Fibroblast of the aortic adventitia (primary cell): ENCODE measurements at places on chromosomes 3 and 15.

DNA sequence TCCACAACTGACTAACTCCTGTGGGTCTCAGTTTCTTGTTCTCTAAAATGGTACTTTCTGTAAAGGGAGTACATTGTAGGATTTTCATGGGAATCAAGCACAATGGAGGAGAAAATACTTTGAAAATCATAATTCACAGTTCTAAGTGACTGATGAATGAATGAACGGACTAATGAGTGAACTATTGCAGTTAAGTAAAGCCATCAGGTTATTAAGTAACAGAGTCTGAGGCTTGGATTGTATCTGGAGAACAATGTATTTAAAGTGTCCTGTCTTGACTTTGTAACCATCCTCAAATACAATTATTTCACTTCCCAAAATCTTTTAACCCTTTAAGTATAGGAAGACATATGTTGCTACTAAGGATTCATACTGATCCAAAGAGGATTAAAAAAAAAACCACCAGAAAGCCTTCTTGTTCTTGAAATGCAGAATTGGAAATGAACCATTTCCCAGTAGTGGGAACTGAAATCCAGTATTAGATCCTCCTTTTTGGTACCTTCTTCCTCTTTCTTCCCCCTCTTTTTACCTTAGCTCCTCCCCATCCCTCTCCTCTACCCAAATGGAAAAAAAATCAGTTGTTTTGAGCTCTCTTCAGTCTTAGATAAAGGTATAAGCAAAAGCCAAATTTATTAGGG is 13.2 kb upstream of the BCL6 start:
- no peak for DNase-seq

GRCh38 chr3:93910097-93910496 is 63.6 kb downstream of the PROS1 start:
- peak; percentile 15 for DNase-seq

DNA sequence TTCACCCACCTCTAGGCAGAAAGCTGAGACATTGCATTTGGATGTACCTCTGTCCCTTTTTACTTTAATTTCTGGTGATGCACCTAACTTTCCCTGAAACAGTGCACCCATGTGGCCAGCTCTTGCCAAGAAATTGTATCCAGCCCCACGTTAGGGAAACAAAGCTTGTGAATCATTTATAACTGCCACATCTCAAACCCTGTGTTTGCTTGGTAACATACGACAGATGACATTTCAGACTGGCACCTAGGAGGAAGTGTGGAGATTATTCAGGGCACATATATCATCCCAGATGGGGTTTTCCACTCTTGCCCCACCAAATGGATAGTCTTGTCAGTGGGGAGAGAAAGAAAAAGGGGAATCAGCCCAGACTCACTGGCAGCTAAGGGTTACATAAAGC is 2.1 kb downstream of the CYB561D2 start:
- peak; percentile 21 for DNase-seq

DNA sequence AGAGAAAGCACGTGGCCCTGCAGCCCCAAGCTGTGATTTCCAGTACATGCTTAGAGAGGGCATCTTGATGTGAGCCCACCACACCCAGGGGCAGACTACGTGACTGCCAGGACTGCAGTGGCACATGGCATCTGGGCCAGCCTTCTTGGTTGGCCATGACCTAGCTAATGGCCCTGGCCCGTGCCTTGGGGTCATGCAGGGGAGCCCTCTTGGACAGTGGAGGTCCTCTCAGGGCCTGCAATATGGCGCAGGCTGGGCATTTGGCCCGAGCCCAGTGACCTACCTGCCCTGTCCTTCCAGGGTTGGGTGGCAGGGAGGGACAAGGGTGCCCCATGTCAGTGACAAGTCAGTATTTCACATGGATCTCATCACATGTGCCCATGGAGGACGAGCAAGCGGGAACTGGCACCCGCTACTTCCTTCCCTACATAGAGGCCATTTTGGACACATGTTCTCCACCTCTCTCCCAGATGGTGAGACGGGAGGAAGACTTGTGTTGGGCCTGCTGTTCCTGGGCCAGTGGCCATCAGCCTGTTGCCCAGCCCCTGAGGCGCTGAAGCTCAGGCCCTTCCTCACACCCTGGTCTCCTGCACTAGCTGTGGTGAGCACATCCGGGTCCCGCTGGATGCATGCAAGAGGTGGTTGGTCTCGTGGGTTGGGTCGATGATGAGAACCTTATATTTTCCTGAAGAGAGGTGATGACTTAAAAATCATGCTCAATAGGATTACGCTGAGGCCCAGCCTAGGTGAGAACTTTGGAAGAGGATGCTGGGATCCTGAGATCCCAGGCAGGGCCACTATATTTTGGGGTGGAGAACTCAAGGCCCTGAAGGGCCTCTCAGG is 195.6 kb downstream of the UBE3A start:
- DNase-seq: no peak

GRCh38 chr3:193593668-193594030 is 641 bp downstream of the OPA1 start:
- peak; percentile 43 for DNase-seq

- no peak for DNase-seq
Observed at GRCh38 chr3:134377896-134378295, 3.6 kb upstream of the AMOTL2 start.

- peak; percentile 55 for DNase-seq
Observed at GRCh38 chr3:108090049-108090700, 656 bp downstream of the CD47 start.

- DNase-seq: no peak
Observed at GRCh38 chr3:58169371-58169770, 41.4 kb downstream of the DNASE1L3 start.

DNA sequence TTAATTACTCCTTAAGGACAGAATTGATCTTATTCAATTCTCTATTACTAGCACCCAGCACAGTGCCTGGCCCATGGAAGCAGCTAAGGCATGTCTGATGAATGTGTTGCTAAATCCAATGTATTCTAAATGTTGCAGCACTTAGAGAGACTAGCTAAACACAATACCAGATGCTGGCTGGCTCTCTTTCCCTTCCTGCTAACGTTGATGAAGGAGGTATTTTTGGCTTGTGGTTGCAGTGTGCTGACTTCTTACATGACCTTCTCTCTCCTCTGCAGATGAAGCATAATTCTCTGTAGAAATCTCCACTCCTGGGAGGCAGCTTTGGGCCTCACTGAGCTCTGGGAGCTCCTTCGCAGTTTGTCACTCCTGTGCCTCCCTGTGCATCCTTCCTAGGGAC is 183.6 kb downstream of the PEX5L start:
- DNase-seq: peak; percentile 88

DNA sequence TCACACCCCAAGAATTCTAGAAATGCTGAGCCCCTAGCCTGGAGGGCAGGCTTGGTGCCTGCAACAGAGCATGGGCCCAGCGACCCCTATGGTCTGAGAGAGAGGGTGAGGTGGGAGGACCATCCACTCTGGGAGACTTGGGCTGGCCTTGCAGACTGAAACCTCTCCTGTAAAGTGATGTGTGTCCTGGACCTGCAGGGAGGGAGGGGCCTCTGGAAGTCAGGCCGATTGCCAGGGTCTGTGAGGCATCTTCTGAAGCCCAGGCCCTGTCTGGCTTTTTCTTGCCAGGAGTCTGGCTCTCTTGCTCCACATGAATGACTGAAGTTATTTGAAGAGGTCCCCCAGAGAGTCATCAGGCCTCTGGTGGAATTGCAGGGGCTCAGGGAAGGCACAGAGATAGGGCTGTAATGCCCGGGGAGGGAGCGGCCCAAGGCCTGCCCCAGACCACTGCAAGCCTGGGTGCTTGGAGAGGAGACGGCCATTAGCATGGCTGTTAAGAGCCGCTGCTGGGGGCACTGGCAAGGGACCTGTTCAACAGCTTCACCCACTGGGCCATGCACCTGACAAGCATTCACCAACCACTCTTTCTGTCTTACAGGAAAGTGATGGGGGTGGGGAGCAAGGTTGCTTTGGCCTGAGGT is 56.0 kb upstream of the CHRNA7 start:
- DNase-seq: no peak

GRCh38 chr15:90836296-90836871 is 32.0 kb upstream of the FURIN start:
- peak; percentile 53 for DNase-seq

- no peak for DNase-seq
Observed at GRCh38 chr3:72999951-73000350, 3.3 kb downstream of the PPP4R2 start.

DNA sequence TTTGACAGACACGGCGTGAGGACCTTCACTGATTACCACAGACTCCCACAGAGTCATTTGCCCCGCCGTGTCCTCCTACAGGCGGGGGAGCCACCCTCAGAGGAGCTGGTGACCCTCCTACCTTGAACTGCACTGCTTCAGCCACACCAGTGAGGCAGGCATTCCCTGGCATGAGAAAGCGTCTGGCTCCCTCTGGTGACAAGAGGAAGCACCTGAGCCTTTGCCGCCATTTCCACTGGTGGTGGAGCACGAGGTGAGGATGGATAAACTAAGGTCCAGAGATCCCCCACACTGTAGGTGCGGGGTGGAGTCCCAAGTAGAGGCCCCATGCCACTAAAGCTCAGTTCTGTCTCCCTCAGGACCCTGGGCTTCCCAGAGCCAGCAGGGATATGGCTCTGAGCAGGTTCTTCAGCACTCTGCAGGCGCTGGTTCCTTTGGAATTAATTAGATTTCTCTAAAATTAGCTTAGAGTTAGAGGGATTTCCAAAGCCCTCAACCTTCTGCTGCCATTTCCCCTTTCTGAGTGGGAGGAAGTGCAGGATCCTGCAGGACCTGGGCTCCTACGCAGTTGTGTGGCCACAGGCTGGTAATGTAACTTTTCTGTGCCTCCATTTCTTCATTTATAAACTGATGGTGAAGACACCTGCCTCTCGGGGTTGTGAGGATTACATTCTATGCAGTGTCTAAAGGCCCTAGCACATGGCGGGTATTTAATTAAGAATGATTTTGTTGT is 224.0 kb downstream of the SLCO3A1 start:
- DNase-seq: peak; percentile 74

DNA sequence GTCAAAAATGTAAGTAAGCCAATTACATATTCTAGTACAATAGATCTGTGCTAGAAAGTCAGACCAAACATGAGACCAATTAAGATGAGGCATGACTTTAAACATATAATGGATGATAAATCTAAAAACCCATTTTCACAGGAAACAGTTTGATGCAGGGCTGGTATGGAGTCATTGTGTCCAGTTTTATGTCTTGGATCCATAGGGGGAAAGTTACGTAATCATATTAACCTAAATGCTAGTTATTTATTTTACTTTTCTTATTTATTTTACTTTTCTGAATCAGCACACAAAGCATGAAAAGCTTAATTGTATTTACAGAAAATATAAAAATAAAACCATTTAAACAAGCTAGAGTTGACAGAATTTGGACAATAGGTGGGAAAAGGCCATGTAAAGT is 26.3 kb upstream of the TMCC1 start:
- no peak for DNase-seq

DNA sequence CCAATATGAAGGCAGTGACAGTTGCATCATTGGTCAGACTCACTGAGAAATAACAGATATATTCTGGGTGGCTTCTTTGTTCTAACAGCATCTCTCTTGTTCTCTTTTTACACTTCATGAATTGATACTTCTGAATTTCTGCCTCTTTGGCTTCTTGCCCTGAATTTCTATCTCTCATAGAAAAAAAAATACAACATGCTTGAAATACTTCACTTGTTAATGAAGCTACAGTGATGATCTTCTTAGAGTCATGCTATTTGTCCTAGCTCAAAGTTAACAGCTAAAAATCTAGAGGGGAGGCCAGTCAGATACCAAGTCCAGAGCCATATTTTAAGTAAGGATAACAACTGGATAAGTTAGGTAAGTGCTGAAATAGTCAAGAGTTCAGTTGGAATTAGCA is 597.2 kb upstream of the AGTR1 start:
- DNase-seq: no peak

- DNase-seq: no peak
Observed at GRCh38 chr3:190621927-190622326, 108.0 kb downstream of the IL1RAP start.

DNA sequence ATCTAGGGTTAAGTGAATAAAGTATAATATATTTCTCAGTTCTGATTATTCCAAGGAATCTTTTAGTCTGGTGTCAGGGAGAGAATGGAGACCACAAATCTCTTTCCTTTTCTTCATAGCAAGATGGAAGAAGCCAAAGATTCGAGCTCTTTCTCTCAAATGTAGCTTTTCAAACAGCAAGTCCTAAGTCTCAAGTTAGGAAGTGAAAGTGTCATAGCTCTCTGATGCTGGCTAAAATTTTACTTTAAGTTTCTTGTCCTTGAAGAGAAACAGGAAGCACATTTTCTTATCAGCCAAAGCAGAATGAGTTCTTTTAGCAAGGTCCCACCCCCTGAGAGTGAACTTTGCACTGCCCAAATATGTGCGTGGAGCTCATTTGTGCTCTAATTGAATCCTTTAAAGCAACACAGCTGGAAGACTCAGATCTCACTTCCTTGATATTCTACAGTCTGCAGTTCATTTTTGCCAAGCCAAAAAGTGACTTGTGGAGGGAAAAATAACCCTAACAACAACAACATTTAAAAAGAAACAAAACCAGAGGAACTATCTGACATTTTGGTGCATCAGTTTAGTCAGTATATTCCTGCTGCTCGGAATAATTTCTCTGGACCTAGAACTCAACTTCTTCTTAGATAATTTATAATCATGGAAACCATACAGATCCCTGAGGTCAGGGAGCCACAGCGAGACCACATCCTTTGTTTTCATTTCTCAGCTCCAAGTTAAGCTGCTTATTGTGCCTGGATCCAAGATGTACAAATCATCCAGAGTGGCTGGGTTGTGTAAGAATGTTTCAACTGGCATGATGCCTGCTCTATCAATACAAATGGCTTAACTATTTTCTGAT is 238.7 kb upstream of the P2RY1 start:
- peak; percentile 90 for DNase-seq

DNA sequence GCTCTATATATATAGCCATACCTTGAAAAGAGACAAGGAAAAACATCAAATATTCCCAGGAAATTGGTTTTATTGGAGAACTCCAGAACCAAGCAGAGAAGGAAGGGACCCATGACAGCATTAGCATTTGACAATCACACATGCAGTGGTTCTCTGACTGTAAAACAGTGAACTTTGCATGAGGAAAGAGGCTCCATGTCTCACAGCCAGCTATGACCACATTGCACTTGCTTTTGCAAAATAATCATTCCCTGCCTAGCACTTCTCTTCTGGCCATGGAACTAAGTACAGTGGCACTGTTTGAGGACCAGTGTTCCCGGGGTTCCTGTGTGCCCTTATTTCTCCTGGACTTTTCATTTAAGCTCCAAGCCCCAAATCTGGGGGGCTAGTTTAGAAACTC is 85.5 kb downstream of the TGFBR2 start:
- no peak for DNase-seq

GRCh38 chr15:39171944-39172368 is 408.9 kb upstream of the THBS1 start:
- peak; percentile 98 for DNase-seq
